ENCODE measurements at places on chromosomes 6 and 20.

- DNase-seq: peak; percentile 64
Observed at GRCh38 chr20:11891776-11892545, 25.7 kb upstream of the BTBD3 start.

GRCh38 chr6:128580224-128581110 is 60.1 kb upstream of the PTPRK start:
- no peak for DNase-seq

DNA sequence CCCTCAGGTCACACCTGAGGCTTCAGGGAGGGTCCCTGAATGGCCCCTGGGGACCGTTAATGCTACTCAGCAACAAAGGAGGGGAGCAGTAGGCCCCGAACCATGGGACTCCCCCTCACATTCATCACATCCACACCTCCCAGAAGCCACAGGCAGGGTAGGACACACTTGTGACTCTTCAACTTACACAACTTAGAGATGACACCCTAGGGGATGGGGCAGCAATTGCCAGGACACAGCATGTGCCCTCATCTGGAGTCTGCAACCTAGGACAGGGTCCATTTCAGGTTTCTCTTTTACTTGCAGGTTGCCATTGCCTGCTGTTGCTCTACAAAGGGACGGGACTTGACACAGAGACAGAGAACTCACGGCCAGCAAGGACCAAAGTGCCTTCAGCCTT is 770 bp downstream of the ULBP3 start:
- DNase-seq: no peak

DNA sequence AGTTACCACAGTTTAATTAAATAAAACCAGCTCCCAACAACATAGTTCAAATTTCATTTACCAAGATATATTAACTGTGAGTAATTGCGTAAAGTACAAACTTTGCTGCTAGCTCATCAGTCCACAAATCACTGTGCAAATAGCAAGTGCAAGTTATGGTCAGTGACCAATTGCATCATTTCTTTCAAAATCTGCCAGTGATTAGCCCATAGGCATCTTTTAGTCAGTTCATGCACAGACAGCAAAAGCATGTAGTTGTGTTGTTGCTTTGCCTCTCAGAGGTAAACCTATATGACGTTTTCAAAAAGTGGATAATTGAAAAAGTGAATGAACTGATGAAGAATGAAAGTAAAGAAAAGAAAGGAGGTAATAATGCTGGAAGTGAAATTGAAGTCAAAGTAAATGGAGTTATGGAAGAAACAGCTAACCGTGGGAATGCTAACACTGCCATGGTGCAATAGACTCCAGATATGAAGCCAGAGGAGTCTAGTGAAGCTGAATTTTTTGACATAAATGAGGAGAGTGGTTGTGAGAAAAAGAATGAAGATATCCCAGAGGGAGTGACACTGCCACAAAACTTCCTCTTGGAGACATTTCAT is 36.5 kb downstream of the ENPP1 start:
- no peak for DNase-seq

GRCh38 chr20:19540392-19540791 is 217.7 kb upstream of the RIN2 start:
- DNase-seq: no peak

DNA sequence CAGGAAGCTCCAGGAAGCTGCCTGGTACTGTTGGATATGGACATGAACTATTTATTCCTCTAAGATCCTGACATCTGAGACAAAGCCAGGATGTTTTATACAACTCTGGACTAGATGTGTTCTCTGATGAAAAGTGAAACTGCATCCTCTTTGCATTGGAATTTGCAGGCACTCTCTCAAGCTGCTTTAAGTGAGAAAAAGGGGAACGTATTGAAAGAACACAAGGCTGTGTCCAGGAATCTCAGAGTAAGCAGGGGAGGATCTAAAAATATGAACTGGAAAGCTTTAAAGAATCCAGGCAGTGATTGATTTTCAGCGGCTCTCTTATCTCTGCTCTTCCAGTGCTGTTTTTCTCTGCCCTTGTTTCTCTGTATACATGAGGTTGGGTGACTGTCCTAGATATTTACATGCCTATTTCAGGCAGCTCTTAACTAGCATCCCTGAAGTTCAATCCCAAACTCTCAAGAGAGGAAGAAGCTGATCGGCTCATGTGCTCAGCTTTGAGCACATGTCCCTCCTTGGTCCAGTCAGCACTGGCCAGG is 193.8 kb downstream of the PLCB4 start:
- DNase-seq: no peak

DNA sequence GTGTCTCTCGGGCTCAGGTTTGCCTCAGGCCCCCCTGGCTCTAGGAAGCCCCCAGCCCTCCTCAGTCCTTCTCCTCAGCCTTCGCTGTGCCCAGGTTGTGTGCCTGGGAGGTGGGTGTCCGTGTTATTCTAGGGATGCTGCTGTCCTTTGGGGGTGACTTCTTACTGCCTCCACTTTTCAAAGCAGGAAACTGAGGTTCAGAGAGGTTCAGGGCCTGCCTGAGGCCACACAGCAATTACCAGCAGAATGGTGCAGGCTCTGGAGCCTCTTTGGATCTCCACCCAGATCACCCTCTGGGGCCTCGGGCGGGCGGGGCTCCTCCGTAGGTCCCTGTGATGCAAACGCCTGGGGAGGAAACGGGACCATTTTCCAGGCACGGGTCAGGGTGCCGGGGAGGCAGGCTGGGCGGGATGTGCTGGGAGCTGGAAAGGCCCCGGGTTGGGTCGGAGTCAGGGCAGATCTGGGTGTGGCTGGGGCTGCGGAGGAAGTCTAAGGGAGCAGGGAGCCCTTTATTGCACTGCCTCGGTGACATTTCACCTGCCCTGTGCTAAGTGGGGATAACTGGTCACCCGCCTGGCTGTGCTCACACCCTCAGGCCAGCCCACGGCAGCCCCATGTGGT is 23.2 kb downstream of the GATA5 start:
- no peak for DNase-seq

GRCh38 chr6:36676141-36677058 is 2.1 kb upstream of the CDKN1A start:
- no peak for DNase-seq

DNA sequence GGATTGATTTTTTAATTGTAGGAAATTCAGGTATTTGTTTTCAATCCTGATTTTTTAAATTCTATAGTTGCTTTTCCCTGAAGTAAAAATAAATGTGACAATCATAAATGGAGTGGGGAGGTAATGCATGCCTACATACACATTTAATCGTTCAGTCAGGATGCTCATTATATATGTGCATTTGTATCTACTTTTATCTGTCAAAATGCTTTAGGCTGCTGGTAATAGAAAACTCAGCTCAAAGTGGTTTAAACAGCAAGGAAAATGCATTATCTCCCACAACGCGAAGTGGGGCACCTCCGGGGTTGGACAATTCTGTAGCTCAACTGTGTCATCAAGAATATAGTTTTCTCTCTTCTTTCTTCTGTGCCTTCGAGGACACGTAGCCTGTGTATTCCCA is 116.4 kb upstream of the SASH1 start:
- DNase-seq: no peak

DNA sequence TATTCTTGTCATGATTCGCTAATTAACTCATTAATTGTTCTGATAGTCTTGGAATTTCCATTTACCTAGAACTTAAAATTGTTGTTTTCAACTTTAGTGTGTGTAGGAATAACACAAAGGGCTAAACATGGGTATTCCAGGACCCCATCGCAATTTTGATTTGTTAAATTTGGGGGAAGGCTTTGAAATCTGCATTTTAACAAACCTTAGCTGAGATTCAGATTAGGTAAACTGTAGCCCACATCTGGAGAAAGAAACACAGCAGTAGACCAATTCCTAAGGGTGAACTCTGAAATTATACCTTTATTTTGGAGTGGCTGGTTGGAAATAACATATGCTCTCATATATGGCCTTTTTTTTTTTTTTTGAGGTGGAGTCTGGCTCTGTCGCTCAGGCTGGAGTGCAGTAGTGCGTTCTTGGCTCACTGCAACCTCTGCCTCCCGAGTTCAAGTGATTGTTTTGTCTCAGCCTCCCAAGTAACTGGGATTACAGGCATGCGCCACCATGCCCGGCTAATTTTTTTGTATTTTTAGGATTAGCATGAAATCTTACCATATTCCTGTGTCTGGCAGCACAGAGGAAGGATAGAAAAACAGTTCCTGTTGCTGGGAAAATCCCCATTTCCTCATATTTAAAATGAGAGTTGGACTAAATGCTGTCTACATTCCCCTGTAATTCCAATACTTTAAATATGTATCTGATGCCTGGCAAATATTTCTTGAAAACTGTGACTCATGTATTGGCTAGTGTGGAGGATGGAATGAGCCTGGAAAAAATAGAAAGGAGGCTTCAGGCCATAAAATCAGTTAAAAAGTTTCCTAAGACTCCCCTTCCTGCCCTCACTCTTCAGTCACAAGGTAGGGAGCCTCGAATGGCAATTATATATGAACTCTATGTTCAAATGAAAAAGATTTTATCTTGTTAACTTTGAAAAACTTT is 96.7 kb upstream of the FAM184A start:
- no peak for DNase-seq

DNA sequence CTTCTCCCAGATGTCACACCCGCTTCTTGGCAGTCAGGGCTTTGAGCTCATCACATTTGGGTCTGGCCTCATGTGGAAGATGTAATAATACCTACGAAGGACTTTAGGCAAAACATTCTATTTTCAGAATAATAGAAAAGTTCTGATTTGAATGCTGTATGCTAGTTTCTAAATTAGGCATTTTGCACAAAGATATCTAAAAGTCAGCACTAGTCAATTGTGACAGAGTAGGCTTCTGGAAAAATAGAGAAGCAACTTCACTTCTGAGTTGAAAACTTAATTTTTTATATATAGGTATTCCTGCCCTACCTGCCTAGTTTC is 38.3 kb upstream of the CD2AP start:
- DNase-seq: no peak

GRCh38 chr6:131597446-131597845 is 24.4 kb downstream of the ARG1 start:
- no peak for DNase-seq

- DNase-seq: peak; percentile 48
Observed at GRCh38 chr20:32482442-32483261, 102.5 kb downstream of the NOL4L start.

DNA sequence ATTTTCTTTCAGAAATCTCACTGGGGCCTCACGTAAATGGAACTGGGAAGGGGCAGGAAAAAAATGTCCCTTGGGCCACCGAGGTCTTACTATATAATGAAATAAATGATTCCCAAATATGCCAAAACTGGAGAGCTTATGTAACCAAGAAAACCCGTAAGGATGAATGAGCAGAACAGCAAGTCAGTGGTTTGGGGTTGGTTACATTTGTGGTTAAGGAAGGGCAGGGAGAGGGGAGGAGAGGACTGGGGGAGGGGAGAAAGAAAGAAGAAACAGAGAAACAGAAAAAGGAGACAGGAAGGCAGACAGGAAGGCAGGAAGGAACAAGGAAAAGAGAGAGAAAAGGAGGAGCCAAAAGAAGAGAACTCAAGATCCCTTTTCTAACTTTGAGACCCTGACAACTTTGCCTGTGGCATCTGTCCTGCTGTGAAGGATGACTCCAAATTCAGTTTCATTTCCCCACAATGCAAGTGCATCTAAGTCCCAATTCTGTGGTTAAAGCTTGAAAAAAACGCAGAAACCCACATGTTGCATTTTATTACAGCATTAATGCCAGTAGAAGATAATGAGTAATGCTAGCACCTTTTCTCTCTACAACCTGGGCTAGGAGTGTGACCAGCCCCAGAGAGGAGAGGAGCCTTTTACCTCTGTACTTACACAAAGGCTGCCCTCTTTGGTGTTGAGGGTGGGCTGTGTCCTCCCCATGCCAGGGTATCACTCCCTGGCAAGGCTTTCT is 10.8 kb upstream of the ARMC2 start:
- DNase-seq: no peak

GRCh38 chr6:84766118-84766798 is 1.9 kb upstream of the TBX18 start:
- DNase-seq: no peak

- DNase-seq: no peak
Observed at GRCh38 chr6:161413355-161413771, 139.5 kb upstream of the AGPAT4 start.

GRCh38 chr6:143150281-143150680 is 89.6 kb downstream of the AIG1 start:
- DNase-seq: no peak

DNA sequence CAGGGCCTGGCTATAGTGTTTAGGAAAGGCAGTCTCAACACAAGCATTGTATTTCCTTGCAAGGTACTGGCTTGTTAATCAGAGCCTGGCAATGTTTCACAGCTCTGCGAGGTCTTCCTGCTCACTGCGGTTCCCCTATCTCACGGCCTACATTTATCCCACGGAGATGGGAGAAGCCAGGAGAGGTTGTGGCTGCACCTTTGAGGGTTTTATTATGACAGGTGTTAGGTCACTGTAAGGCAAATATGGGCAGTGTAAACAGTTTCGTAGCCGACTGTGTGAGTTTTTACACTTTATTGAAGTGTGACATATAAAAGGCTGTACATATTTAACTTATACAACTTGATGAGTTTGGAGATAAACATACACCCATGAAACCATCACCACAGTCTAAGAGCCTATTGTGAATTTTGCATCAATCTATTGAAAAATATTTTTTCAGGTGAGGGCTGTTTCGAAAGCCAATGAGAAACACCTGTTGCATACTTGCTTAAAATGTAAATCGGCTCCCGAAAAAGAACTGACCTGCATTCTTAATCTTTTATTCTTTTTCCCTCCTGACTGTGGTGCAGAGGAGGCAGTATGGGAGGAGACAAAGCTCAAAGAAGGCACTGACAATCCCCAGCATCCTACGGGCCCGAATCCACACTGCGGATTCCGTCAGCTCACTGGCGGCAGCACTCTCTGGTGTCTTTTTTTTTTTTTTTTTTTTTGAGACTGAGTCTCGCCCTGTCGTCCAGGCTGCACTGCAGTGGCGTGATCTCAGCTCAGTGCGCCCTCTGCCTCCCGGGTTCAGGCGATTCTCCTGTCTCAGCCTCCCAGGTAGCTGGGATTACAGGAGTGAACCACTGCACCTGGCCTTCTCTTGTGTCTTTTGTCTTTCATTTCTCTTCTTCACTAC is 7.5 kb upstream of the RBM38 start:
- DNase-seq: no peak

DNA sequence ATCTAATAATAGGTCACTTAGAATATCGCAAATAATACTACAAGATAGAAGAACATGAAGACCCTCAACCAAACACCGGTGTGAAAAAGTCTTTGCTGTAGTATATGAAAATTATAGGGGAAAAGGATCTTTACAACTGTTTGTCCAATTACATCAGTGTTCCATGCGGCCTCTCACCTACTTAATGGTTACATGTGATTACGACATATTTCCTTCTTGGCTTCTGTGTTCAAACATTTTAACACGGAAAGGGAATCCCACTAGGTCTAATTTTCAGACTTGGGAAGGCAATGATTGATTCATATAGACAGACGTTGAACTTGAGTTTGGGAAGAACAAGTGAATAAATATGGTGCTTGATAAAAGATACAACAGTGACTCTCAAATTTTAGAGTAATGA is 273.4 kb downstream of the KIF16B start:
- DNase-seq: no peak

GRCh38 chr6:162829013-162829742 is 101.4 kb downstream of the PACRG start:
- no peak for DNase-seq

DNA sequence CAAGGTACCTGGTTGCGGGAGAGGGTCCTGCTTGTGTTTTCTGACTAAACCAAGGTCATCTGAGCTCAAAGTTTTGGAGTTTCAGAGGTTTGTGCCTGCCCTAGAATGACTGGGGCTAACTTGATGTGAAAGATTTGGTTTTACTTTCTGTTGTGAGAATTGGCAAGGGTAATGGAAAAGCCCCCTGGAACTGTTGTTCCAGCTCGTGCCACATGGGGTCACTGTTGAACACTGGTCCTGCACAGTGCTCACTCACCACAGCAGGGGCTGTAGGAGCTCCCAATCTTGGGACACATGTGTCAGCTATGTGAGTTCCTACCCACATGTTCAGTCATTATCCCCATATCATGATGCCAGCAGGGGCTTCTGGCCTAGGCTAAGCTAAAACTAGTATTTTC is 6.5 kb downstream of the TGM6 start:
- peak; percentile 53 for DNase-seq

Data from BE2C (cell line).